ENCODE measurements at places on chromosomes 16 and 17.
A peak's percentile ranks its signal among the peaks of the same experiment; 100 is the strongest.

- no peaks in the 10 kb centered on the region for H3K4me1 ChIP-seq
- no peaks in the 10 kb centered on the region for H3K36me3 ChIP-seq
- H3K27me3 ChIP-seq = peaks cover 91% of the 10 kb centered on the region
- H3K27ac ChIP-seq = no peak overlapping the region
- H3K4me3 ChIP-seq = no peak overlapping the region
- DNase-seq = no peak
Observed at GRCh38 chr17:79146562-79146961, 71.9 kb downstream of the ENGASE start.

DNA sequence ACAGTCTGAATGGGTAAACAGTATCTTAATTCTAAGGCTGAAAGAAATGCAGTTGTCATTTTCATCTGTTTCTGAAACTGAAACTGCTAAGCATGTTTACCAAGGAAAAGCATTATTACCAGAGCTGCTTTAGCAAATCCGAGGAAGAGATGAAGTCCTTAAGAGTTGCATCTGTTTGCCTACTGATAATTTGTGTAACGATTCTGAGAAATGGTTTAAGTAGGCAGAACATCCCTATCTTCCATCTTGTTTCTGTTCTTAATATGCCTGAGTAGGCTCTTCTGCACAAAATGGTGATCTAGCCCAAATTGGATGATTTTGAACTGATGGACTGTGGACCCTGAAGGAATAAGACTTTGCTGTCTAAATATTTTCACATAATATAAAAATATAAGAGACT lies 34.9 kb downstream of the NUP93 start:
- H3K27me3 ChIP-seq = no peaks in the 10 kb centered on the region
- peak; percentile 44 for DNase-seq
- H3K4me3 ChIP-seq = 0 out of 2 replicates have a peak overlapping the region, but pooled peaks have one; percentile 0
- peaks cover 16% of the 10 kb centered on the region for H3K4me1 ChIP-seq

DNA sequence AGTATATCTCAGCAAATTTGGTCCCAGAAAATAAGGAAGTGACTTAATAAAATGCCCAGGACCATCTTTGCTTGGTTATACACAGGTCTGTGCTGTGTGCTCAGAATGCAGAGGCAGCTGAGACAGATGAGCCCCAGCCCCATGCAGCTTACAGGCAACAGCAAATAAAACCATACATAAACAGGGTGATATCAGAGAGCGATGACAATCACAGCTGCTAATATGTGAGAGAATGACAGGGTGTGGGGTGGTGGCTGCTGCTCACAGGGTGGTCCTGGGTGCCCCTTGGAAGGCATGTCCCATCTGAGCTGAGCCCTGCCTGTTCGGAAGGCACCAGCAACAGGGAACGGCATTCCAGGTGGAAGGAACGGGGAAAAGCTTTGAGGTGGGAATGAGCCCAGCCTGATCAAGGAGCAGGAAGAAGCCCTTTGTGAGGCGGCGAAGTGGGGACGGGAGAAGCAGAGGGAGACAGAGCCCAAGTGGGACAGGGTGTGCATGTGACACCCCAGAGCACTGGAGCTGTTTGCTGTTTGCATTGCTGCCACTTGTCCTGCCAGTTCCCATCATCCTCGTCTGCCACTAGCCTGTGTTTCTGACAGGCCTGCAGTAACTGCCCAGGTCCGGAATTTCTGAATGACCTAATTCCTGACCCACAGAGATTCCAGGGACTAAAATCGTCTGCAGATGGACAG lies 150.5 kb downstream of the KATNIP start:
- H3K4me3 ChIP-seq = no peak overlapping the region
- no peaks in the 10 kb centered on the region for H3K27me3 ChIP-seq

- no peaks in the 10 kb centered on the region for H3K27me3 ChIP-seq
- DNase-seq = no peak
- no peaks in the 10 kb centered on the region for H3K36me3 ChIP-seq
- H3K4me1 ChIP-seq = 0 out of 2 replicates have a peak, but pooled peaks cover 3% of the 10 kb centered on the region
Observed at GRCh38 chr17:37100231-37100630, 151.5 kb downstream of the AATF start.

GRCh38 chr16:77219437-77219836 lies 20.2 kb downstream of the SYCE1L start:
- no peaks in the 10 kb centered on the region for H3K4me1 ChIP-seq
- no peaks in the 10 kb centered on the region for H3K36me3 ChIP-seq
- no peak overlapping the region for H3K4me3 ChIP-seq
- H3K27me3 ChIP-seq = no peaks in the 10 kb centered on the region
- H3K27ac ChIP-seq = no peak overlapping the region

DNA sequence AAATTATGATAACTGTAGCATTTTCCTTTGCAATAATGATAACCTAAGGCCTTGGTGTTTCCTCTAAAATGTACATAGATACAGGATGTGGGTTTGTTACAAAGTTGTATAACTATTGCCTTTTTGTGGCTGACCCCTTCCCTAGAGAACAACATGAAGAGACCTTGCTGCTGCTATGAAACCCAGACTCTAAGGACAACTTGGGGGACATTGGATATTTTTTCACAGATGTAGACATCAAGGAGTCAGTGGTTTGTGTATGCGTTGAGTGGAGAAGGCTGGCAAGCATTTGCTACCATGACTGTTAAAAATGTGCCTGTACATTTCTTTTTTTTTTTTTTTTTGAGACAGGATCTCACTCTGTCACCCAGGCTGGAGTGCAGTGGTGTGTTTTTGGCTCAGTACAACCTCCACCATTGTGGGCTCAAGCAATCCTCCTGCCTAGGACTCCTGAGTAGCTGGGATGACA lies 12.3 kb downstream of the HMOX2 start:
- H3K4me1 ChIP-seq = no peaks in the 10 kb centered on the region
- H3K4me3 ChIP-seq = no peak overlapping the region
- H3K36me3 ChIP-seq = 0 out of 2 replicates have a peak, but pooled peaks cover 4% of the 10 kb centered on the region
- no peak for DNase-seq
- no peaks in the 10 kb centered on the region for H3K27me3 ChIP-seq

DNA sequence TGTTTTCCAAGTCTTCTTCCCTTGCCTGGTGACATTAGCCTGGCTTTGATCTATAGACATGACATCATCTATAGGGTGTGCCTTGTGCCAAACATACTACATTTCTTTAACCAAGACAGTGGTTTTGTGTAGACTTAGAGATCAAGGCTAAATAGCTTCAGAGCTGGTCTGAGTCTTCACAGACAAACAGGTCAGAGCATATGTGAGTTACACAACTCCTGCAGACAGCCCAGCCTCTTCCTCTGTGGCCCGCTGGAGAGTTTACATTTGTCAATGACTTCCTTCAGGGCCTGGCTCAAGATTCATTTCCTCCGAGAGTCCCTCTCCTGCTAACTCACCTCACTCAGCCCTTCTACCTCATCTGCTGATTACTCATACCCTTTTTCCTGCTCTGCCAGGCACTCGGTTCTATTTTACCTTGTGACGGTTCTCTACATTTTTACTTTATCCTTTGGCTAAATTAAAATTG lies 73.1 kb upstream of the TANC2 start:
- H3K27me3 ChIP-seq = no peaks in the 10 kb centered on the region
- no peaks in the 10 kb centered on the region for H3K4me1 ChIP-seq
- no peak for DNase-seq
- H3K4me3 ChIP-seq = no peak overlapping the region
- no peak overlapping the region for H3K27ac ChIP-seq
- no peaks in the 10 kb centered on the region for H3K36me3 ChIP-seq

DNA sequence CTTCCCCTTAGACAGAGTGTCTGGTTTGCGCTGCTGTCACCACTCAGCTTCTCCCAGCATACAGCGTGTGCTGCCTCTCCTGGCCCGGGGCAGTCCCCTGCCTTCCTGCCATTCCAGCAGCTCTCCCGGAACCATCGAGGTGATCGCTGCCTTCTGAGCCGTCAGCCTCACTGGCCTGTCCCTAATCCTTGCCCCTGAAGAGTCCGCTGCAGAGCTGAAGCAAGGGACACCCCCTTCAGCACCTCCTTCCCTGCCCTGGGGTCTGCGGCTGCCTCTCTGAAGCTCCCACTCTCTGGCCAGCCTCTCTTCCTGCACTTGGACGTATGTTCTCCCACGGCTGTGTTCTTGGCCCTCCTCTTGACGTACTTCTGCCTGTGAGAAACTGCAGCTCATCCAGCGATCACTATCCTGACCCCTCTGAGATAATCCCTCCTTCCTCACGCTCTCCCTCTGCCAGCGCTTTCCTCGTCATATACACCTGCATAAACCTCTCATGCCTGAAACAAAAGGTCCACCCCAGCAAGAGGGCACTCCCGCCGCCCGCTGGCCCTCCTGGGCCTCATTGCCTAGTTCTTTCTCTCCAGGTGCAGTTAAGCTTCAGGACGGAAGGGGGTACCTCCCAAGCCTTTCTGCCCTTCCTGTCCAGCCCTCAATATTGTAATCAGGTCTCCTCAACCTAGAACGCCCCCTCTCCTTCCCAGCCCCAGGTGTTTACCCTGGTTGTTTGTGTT lies 220.6 kb upstream of the CHMP6 start:
- H3K36me3 ChIP-seq = no peaks in the 10 kb centered on the region
- no peaks in the 10 kb centered on the region for H3K4me1 ChIP-seq
- H3K4me3 ChIP-seq = no peak overlapping the region
- H3K27me3 ChIP-seq = no peaks in the 10 kb centered on the region

Data from MM.1S (cell line).